Fibroblast of the aortic adventitia (primary cell): ENCODE measurements at places on chromosomes 16 and 17.

DNA sequence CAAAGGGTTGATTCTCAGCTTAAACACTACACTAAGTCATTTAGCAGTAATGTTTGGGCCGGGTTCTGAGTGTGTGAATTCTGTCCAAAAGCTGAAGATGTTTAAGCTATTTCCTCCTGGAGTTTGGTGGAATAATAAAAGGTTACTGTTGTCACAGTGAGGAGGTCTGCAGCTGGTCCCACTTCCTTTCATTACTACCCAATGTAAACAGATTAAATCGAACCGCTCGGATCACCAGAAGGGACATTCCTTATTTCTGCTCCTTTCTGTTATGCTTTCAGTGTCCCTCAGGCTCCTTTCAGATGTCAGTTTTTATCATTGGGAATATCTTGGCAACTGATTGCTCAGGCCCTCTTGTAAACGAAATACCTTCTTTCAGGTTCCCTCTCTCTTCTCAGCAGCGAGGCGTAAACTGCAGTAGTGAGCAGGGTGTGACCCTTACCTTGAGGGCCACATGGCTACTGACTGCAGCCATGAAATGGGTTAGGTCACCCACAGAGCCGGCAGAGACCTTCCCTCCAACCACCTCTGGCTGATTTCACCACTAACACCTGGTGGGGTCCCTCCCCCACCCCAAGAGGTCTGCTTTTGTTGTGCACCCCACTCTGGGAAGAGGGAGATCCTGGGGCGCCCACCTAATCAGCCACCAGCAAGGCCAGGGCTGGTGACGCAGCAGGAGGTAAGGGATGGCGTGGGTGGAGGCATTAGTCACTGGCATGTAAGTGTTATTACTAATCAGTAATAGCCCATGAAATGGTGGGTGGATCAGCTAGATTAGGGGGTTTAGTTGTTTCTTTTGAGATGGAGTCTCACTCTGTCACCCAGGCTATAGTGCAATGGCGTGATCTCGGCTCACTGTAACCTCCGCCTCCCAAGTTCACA, 117.6 kb downstream of the VPS53 start:
- DNase-seq: peak; percentile 74

GRCh38 chr16:57889960-57890751, 80.8 kb downstream of the CNGB1 start:
- peak; percentile 62 for DNase-seq

DNA sequence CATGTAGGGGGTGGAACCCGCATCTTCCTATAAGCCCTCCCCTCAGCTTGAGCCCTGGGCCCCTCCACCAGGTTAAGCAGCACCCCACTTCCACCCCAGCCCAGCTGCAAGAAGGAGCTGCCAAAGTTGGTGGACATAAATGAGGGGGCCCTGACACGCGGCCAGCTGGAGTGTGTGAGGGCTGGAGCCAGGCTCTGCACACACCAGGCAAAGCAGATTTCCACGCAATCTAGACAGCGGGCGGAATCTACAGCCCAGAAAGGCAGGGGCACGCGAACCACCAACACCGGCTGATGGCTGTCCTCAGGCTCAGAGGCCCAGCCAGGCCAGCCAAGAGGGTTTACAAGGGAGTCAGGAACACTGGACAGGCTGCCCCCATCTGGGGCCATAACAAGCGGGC, 171.2 kb downstream of the ZNF423 start:
- no peak for DNase-seq

DNA sequence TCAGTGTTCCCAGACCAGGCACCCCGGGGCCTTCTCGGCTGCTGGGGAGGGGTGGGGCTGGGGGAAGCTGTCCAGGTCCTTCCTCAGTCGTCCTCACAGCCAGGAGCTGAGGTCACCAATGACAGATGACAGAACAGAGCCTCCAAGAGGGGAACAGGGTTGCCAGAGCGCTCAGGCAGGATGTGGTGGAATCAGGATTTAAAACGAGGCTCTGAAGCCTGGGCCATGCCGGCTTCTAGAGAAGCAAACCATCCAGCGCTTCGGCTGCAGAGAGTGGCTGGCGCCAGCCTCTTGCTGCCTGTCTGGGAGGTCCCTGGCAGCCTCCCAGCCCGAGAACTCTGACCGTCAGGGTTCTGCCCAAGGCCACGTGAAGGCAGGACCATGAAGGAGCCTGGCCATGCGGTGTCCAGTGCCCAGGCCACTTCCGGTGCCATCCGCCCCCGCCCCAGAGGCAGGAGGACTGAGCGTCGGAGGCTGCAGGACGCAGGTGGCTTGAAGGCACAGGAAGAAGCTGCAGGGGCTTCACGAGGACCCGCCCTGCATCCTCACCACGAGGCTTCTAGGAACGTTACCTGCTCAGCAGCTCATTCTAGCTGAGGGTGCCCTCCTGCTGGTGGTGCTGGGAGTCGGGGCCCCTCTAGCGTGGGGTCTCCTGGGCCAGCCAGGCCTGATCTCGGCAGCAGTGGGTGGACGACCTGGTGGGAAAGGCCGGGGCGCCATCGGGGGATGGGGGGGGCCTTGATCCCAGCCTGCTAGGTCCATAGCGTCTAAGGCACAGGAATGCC, 78.5 kb downstream of the KLHDC4 start:
- DNase-seq: peak; percentile 35

DNA sequence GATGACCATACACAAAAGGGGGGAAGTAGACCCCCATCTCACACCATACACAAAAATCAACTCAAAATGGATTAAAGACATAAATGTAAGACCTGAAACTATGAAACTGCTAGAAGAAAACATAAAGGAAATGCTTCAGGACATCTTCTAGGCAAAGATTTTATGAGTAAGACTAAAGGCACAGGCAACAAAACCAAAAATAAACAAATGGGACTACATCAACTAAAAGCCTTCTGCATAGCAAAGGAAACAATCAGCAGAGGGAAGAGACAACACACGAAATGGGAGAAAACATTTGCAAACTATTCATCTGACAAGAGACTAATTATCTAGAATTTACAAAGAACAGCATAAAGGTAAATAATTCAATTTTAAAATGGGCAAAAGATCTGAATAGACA, 152.1 kb downstream of the AXIN2 start:
- no peak for DNase-seq

DNA sequence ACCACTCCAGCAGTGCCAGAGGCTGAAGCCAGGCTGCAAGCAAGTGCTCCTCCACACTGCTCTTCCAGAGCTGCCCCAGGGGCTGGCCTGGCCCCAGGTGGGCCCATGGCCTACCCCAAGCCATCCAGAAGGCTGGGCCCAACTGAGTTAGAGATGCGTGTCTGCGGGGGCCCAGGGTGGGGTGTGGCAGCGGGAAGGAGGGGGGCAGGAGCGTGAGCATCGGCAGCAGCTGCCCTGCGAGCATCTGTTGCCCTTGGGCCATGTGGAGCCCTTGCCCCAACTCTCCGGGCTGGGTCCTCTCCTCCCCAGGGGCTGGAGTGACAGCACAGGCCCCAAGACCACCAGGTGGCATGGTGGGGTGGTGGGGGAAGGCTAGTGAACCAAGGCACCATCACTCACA, 7.3 kb upstream of the SREBF1 start:
- no peak for DNase-seq

DNA sequence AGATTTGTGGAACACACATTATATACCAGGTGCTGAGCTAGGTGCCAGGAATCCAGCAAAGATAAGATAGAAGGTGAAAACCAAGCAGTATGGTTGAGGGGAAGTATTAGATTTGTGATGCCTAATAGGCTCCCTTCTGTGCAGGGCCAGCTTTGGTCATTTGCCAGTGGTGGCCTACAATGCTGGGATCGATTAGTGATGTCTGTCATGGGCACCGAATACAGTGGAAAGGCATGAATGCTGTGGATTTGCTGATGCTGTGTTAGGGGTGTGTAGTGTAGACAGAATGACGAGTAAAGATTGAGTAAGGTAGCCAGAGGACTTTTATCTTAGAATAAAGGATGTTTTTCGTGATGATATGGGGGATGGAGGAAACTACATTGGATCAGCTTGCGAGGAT, 48.9 kb downstream of the SNX29 start:
- no peak for DNase-seq

GRCh38 chr16:50705436-50706110, 12.2 kb downstream of the NOD2 start:
- no peak for DNase-seq
